ENCODE measurements at places on chromosomes 1 and 21. TPM values are rescaled to one million over a fixed set of nuclear protein-coding genes. Genes with fewer than 3 reads are reported as not detected.

DNA sequence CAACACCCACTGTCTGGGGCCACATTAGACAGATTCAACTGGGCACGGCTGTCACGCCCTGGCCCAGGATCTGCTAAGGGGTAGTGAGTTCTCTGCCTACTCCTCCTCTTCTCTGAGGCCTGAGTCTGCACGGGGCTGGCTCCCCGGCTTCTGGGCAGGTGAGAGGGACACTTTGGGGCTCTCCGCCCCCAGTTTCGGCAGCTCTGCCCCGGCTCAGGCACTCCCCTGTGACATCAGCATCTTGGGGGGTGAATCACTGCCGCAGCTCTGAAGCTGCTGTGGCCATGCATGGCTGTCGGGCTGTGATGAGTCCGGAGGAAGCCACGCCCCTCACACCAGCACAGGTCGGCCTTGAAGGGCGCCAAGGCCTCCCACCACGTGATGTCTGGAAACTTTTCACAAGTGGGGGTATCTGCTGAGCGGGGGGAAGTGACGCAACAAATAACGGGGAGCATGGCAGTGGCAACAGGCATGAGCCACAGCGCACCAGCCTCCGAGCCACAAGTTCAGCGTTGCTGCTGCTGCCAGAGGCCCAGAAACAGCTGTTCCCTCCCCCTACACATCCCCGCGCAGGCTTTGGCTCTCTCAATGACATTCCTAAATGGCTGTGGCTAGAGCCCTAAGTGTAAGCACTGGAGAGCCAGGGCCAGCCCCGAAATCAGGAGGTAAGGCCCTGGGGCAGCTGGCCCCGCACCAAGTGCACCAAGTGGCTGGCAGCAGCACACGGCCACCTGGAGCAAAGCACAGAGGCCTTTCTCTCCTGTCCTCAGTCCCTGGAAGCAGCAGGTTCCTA lies 26.3 kb downstream of the ZBTB17 start:
- peak; percentile 94 for DNase-seq

The CRP gene
- total RNA-seq, result 0.20 TPM

The NEGR1 gene
- total RNA-seq, result 8.0 TPM

DNA sequence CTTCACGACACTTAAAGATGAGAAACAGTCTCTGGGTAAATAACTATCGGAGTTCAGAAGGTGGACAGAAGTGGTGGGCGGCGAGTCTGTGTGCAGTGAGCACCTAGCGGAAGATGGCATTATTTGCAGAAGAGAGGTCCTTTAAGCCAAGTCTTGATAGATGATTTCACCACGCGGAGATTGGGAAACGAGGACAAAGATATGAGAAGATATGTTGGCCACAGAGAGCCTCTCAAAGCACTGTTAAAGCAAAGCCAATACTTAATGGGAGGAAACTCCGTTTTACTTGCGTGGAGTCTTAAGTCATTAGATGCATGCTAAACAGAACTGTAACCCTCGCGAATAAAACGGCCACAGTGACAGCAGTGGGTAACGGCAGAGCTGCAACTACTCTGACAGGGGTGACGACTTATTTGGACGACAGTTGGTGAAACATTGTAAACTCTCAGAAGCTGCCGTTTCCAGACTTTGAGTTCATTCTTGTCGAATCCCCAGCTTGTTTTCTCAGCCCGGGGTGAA lies 577 bp upstream of the CEP350 start:
- DNase-seq, result no peak

GRCh38 chr1:167081594-167082156 lies 8.5 kb downstream of the GPA33 start:
- DNase-seq, result no peak

The LCA5L gene
- 1.6 TPM for total RNA-seq

GRCh38 chr1:6485168-6486101 lies 6.0 kb downstream of the PLEKHG5 start:
- DNase-seq, result no peak

DNA sequence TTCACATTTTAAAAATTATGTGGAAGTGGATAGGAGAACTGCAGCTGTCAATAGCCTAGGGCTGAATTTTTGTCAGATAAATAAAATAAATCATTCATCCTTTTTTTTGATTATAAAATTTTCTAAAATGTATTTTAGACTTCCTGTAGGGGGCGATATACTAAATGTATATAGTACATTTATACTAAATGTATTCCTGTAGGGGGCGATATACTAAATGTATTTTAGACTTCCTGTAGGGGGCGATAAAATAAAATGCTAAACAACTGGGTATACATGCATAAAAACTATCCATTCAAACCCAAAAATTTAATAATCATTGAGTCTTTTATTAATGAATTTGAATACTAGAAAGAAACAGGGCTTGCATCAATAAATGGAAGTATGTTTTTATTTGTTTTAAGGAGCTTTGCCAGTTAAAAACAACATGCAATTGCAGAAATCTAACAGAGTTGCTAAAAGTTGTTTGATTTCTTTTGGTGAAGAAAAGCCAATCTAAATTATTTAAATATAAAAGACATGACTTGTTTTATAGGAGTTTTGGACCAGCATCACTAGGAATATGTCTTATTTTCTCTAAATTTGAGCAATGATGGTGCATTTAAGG lies 31.4 kb downstream of the CLCA1 start:
- DNase-seq, result no peak

DNA sequence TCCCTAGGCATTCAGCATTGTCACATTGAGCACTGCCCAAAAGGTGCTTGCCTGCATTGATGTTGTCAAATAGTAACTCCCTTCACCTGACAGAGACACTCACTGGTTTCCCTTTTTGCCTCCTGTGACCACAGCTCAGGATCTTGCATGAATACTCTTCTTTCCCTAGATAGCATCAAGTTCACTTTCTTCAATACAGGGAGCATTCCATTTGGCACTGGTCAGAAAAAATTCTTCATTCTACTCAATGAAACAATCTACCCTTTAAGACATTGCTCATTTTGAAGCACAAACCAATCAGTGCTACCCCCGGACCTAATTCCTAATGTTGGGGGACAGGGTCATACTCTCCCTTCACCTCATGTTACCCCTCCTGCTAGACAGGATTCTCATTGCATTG lies 319.0 kb upstream of the SNX7 start:
- no peak for DNase-seq

GRCh38 chr1:119655154-119655553 lies 7.1 kb upstream of the ZNF697 start:
- DNase-seq, result no peak

DNA sequence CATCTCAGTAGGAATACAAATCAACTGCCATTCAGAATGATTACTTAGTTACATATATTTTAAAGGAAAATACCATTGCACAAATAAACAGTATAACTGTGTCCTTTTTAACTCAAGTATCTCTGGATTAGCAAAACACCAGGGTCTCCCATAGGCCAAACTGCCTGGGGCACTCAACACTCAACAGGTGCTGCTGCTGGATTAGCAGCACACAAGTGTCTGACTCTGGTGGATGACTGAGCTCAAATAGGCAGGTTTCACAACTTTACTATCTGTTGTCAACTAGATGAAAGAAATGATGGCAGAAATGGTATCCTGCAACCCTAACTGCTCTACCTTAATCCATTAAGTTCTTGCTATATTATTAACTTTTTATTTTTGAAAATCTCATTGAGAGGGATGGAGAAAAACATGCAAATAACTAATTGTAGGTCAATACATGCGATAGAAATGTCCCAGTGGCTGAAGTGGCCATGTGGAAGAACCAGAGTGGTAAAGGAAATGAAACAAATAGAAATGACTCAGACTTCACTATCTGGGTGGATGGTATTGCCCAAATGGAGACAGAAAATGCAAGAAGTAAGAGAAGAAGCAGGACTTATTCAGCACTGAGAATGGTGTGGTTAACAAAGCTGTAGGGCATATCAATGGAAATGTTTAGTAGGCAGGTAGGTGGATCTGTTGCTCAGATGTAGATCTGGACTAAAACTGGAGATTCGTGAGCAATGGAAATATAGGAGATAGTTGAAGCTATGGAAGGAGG lies 90.8 kb upstream of the CCDC190 start:
- no peak for DNase-seq

DNA sequence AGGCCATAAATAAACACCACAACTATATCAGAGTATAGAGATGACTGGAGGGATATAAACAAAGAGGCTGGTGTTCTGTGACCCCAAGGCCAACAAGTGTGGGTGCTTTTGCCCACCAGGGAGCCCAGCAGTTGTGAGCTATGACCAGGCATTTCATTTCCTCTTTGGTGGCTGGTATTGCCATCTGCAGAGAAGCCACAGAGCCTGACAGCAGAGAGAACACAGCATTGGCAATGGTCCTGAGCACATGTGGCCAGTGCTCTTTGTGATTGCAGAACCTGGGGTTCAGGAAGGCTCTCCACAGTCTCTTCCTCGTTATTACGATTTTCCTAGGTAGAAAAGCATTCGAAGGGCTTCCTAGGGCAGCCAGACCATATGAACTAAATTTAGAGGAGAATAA lies 112.3 kb downstream of the TM2D1 start:
- DNase-seq, result no peak

DNA sequence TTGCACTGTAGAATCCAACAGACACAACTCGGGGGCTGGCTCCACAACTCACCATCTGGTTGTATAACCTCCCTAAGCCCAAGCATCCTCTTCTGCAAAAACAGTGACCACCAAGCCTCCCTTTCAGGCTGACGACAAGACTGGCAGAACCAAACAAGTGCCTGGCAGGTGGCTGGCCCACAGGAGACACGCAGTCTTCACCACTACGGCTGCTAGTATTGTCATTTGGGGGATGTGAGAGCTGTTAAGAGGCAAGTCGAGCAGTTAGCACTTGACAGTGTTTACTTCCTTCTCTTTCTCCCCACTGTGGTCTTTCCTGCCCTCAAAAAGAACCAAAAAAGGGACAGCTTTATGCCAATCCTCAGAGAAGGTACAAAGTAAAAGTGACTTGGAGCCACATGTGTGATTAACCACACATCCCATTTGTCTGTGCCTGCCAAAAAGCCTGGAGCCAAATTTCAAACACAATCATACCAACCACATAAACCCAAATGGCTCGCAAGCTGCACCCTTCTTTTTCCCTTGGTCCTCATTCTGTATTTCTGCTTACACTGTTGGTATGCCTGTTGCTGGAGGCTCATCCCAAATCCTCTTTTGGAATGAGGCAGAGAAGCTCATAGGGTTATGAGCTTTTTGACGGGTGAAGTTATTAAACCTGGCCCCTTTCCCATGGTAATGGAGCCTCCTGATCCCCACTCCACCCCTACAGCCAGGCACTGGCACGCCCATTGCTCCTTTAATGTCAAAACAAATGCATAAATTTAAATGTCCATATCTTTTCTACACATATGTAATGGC lies 94.1 kb downstream of the TGFBR3 start:
- DNase-seq, result no peak

GRCh38 chr1:7640920-7641585 lies 130.0 kb upstream of the VAMP3 start:
- no peak for DNase-seq
